ENCODE measurements at places on chromosomes 3 and 15.

DNA sequence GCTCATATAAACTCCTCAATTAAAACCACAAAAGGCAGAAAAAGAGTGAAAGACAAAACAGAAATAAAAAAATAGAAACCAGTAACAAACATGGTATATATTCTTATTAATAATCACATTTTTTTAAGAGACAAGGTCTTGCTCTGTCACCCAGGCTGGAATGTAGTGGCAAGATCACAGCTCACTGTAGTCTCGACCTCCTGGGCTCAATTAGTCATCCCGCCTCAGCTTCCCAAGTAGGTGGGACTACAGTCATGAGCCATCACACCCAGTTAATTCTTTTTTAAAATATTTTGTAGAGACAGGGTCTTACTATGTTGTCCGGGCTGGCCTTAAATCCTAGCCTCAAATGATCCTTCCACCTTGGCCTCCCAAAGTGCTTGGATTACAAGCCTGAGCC, 37.1 kb downstream of the FAM240A start:
- DNase-seq, result no peak

DNA sequence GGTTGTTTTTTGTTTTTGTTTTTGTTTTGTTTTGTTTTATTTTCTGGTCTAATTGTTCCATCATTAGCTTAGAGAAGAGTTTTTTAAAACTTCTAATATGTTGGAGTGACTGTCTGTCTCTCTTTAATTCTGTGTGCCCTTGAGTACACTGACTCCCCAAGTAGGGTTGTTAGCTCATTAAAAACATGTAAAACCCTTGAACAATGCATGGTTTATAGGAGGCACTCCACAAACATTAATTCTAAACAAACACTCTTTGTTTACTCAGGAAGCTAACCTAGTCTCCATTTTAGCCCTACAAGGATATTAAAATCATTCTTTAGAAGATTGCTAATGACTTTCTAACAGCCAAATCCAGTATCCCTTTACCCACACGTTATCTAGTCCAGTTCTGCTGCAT, 100.5 kb downstream of the CGGBP1 start:
- no peak for DNase-seq

DNA sequence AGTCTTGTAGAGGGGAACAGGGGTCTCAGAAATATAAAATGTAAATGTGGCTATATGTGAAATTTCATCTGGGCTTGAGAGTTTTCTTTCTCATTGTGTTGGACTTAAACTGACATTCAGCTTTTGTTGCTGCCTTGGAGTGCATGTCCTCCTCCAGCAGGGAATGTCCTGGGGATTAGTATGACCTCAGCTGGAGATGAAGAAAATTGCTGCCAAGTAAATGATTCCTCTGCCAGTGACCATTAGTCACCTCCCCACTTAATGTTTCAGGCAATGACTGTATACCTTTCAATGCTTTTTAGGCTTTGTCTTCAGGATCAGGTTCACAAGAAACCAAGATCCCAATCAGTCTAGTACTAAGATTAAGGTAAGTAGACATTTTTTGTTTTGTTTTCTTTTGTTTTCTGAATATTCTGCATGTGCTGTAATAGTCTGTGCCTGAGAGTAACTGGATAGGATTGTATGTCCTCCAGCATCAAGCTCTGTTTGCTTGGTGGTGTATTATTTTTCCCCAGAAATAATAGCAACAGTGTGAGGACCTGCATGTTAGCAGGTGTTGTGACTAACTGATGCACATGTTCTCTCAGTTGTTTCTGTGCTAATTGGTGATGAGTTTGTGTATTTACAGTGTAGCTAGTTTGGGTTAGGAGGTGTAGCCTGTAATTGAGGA, 18.1 kb upstream of the SLC22A13 start:
- no peak for DNase-seq

DNA sequence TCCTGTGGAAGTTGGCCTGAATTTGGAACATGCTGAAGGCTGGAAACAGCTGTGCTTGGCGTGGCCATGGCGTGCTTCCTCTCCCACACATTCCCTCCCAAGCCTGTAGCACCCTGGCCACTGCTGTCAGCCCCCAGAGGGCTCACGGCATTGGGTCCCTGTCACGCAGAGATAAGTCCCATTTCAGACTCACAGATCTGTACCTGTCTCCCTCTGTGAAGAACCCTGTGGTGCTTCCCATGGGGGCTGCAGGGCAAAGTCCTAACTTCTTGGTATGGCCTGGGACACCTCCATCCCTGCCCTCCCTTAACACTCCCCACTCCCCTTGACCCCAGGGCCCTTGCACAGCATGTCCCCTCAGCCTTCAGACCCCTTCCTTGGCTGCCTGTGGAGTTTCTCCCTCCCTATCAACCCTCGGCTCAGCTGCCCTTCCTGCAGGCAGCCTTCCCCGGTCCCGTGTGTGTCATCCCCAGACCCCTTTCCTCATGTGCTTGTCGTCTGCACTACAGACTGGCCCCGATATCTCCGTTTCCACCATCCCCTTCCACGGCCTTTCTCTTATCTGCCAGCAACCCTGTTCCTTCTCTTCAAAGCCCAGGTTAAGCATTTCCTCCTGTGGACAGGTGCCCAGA, 28.6 kb downstream of the ABTB1 start:
- DNase-seq, result no peak

DNA sequence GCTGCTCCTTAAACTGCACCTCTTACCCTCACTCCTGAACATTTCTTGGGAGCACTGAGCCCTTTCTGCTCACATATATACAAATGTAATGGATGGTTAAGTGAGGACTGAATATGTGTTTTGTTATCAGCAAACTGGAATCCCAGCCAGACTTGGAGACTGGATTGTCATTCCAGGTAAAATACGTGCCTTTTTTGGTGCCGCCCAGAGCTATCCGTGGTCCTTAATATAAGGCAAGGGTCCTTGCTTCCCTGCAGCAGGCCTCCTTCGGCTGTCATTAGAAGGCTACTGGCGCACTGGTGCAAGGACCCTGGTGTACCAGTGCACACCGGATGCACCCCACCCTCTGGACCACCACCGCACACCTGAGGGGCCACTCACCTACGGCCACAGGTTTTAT, 1.1 kb upstream of the GABRB3 start:
- DNase-seq, result no peak

DNA sequence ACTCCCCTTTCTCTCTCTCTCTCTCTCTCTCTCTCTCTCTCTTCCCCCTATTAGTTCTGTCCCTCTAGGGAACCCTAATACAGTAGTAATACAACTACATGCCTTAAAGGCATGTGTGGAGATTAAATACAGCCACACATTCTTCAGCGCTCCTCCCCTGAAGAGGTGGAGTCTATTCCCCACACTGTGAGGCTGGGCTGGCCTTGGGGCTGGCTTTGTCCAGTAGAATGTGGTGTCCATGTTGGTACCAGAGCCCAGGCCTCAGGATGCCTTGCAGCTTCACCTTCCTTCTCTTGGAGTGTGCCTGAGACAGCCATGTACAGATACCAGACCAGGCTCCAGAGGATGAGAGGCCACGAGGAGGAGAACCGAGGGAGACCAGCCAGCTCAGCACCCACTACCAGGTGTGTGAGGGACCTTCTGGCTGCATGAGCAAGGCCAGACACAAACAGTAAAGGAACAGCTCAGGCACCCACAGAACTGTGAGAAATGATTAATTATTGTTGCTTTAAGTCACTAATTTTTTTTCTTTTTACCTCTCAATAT, 10.7 kb downstream of the SLC6A20 start:
- no peak for DNase-seq

- no peak for DNase-seq
Measured at GRCh38 chr15:60591496-60592370, 112.8 kb upstream of the ICE2 start.

GRCh38 chr15:38427380-38427779, 26.5 kb upstream of the FAM98B start:
- DNase-seq, result no peak

DNA sequence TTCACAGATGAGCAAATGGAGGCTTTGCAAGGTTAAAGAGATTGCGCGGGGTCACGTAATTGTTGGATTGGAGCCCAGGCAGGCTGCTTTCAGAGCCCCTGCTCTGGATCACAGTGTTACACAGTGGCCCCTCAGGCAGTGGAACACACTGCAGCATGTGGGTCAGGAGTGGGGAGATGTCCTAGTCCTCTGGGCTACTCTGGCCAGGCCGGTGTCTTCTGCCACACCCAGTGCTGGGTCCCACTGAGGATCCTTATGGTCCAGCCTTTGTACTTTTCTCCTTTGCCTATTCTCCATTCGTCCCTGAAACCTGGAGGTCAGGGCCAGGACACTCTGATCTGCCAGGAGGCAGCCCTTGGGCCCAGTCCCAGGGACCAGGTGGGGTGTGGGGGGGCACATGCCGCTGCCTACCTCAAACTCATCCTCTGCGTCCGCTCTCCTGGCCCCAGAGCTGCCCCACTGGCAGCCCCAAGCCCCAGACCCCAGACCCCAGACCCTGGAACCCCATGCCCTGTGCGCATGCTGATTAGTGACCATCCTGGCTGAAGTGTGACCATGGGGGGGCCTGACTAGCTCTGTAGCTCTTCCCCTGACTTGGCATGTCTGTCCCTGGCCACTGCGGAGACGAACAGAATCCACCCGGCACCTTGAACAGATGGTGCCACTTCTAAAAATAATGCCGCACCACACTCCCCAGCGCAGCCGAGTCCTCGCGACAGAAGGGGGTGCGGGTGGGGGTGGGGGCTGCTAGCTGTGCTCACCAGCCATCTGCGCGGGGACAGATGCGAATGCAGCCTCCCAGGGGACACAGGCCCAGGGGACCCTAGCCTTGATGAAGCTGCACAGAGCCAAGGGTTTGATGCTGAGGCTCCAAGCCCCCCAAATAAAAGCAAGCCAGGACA, 41.6 kb downstream of the ATP2B2 start:
- DNase-seq, result no peak

DNA sequence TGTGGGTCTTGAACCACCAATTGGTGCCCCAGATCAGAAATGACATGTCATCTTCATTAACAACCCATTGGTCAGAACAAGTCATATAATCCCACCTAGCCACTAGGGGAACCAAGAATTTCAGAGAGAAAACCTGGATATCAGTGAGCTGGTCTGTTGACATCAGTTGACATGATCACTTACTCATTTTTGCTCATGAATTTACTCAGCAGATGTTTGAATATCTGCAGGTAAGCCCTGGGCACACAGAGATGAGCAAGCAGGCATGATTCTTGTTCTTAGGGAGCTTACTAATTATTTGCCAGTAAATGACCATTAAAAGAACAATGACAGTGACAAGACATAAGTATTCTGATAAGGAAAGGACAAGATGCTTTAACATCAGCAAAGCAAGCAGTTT, 64.3 kb upstream of the PLCL2 start:
- DNase-seq, result no peak

DNA sequence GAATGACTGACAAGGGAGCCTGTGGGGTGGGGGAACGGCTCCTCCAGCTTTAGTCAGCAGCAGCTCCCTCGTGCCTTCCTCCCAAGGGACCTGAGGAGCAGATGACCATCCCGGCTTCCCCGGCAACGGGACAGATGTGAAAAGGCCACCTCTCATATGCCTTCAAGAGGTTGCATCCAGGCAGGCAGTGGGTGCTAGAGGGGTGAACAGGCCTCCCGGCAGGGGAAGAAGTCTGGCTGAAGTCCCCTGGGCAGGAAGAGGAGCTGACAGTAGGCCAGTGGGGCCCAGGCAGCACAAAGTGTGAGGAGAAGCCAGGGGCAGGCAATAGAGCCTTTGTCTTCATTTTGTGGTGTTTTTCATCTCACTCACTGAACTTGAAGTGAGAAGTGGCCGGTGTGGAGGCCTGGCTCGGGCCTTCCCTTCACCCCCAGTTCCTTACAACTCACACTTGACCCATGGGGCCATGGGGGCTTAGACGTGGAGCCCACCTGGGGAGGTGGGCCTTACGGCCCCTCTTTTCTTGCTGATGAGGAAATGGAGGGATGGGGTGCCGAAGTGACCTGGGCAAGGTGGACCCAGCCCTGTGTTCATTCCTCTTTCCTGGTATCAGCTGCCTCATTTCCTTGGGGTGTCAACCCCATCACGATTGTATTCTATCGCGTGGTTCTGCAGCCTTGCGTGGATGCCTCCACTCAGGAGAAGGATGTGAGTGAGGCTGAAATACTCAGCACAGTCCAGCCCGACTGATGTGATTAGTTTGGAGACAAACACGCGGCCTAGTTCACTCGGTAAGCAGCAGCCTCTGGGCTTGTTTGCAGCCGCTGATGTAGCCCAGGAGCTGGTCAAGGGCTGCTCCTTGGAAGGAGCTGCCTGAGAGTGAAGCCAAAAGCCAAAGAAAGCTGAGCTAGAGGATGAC, 115.5 kb upstream of the ALDH1A3 start:
- DNase-seq, result no peak

GRCh38 chr15:45157974-45158373, 28.2 kb downstream of the DUOX1 start:
- no peak for DNase-seq

DNA sequence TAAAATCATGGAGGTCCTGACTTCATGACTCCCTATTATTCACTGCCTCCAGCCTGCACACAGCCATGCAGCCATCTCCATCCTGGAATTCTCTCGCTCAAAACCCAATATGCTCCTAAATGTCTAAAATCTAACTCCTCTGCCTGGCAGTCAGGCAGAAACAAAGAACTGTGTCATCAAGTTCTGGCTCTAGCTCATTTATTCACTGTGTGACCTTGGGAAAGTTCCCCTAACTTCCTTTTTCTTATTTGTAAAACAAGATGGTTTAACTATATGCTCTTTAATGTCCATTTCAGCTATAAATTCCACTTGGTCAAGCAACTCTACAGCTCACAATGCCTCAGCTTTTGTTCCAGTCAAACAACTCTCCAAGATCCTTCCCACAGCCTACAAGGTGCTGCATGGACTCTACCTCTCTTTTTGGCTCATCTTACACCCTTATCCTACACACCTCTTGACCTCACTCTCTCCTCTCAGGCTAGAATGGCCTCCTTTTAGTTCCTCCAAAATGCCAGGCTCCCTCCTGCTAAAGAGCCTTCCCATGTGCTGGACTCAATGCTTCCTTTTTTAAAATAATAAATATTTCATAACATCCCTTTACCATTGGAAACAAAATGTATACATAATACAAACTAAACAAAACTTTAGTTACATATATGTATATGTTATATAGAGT, 16.4 kb downstream of the PIK3CB start:
- DNase-seq, result no peak

DNA sequence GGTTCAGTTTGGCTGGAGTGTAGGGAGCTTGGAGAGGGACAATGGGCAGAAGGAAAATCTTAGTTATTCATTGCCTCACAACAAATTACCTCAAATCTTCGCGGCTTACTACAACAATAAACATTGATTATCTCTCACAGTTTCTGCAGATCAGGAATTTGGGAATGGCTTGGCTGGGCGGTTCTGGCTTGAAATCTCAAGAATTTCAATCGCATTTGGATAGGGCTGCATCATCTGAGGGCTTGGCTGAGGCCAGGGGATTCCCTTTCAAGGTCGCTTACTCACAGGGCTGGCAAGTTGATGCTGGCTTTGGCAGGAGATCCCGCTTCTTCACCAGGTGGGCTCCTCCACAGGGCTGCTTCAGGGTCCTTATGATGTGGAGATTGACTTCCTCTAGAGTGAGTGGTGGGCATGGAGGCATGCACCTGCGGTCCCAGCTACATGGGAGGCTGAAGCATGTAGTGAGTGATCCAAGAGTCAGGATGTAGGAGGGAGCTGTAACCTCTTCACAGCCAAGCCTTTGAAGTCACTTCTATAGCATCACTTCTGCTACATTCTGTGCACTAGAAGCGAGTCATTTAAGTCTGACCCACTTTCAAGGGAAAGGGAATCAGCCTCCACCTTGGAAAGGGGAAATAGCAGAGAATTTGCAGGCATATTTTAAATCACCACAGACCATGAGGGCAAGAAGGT, 63.1 kb downstream of the CDC25A start:
- no peak for DNase-seq

- DNase-seq, result no peak
Measured at GRCh38 chr15:67146875-67147381, 81.5 kb downstream of the SMAD3 start.

GRCh38 chr3:130870423-130870822, 23.5 kb upstream of the ATP2C1 start:
- DNase-seq, result no peak

All from NCI-H187 (cell line).